CD8-positive, alpha-beta memory T cell (primary cell): ENCODE measurements at places on chromosomes 13 and 19.
A peak's percentile ranks its signal among the peaks of the same experiment; 100 is the strongest.

GRCh38 chr13:110887597-110888333 is 27.1 kb downstream of the ANKRD10 start:
- H3K36me3 ChIP-seq: peaks cover 2% of the 10 kb centered on the region
- H3K27me3 ChIP-seq: no peaks in the 10 kb centered on the region

GRCh38 chr19:38197937-38198704 is 25.9 kb downstream of the DPF1 start:
- H3K4me3 ChIP-seq: no peak overlapping the region
- no peaks in the 10 kb centered on the region for H3K36me3 ChIP-seq
- H3K27me3 ChIP-seq: no peaks in the 10 kb centered on the region
- H3K4me1 ChIP-seq: no peaks in the 10 kb centered on the region

- no peaks in the 10 kb centered on the region for H3K27me3 ChIP-seq
- no peak overlapping the region for H3K4me3 ChIP-seq
- no peaks in the 10 kb centered on the region for H3K4me1 ChIP-seq
- DNase-seq: no peak
Measured at GRCh38 chr13:111862836-111863815, 203.8 kb upstream of the SOX1 start.

DNA sequence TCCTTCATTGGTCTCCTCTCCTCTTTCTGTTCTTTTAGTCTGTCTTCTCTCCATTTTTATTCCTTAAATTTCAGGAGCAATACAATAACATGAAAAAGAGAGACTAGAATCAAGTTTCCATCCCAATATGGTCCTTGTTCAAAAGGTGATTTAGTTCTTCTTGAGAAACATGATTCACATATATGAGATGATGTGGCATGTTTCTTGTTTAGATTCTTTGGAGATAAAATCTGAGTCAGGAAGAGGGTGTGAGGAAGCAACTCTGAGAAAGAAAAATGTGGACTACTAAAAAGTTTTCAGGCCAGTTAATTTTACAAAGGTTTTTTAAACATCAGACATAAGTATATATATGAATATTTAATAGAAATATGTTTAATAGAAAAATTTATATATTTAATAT is 231.4 kb downstream of the OXGR1 start:
- H3K27me3 ChIP-seq: no peaks in the 10 kb centered on the region
- H3K4me1 ChIP-seq: no peaks in the 10 kb centered on the region
- DNase-seq: no peak
- no peak overlapping the region for H3K27ac ChIP-seq
- H3K4me3 ChIP-seq: no peak overlapping the region

DNA sequence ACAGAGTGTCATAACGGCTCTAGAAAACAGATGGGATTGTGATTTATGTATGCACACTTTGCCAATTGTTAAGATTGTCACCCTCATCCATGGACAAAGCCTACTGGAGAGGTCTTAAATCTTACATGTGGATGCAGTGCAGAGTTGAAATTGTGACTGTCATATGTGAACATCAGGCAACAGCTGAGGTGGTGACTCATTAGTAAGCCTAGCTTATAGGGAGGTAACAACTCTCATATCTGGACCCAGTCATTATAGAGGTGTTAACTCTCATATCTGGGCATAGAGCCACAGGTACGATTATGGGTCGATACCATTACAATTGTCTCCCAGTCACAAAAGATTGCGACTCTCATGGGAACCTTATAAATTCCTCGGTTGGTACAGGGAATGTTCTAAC is 29.8 kb upstream of the ZNF254 start:
- H3K27ac ChIP-seq: no peak overlapping the region
- no peaks in the 10 kb centered on the region for H3K27me3 ChIP-seq
- no peaks in the 10 kb centered on the region for H3K4me1 ChIP-seq

DNA sequence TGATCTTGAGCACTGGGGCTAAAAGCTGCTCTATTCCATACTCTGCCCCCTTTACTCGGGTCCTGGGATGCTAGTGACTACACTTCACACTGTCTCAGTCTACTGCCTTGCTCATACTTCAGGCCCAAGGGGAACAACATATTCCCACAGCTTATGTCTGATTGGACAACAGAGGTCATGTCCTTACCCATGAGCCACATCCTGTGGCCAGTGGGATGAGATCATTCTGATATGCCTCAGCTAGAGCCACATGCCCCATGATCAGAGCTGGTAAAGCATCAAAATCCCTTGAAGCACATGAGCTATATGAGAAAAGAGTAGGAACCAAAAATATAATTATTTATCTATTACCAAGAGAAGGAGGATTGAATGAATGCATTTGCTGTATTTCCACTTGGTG is 290.1 kb upstream of the TSHZ3 start:
- no peak overlapping the region for H3K4me3 ChIP-seq
- no peaks in the 10 kb centered on the region for H3K36me3 ChIP-seq
- H3K4me1 ChIP-seq: no peaks in the 10 kb centered on the region
- no peak overlapping the region for H3K27ac ChIP-seq

GRCh38 chr19:13833330-13834243 is 38.3 kb downstream of the ZSWIM4 start:
- DNase-seq: peak; percentile 91
- peak overlapping the region; percentile 59 for H3K27ac ChIP-seq
- no peaks in the 10 kb centered on the region for H3K27me3 ChIP-seq
- no peaks in the 10 kb centered on the region for H3K36me3 ChIP-seq
- H3K4me1 ChIP-seq: peaks cover 45% of the 10 kb centered on the region

GRCh38 chr13:25069911-25070310 is 26.0 kb upstream of the PABPC3 start:
- no peaks in the 10 kb centered on the region for H3K4me1 ChIP-seq
- no peak overlapping the region for H3K4me3 ChIP-seq
- no peak for DNase-seq
- no peaks in the 10 kb centered on the region for H3K36me3 ChIP-seq
- H3K27me3 ChIP-seq: no peaks in the 10 kb centered on the region
- no peak overlapping the region for H3K27ac ChIP-seq

DNA sequence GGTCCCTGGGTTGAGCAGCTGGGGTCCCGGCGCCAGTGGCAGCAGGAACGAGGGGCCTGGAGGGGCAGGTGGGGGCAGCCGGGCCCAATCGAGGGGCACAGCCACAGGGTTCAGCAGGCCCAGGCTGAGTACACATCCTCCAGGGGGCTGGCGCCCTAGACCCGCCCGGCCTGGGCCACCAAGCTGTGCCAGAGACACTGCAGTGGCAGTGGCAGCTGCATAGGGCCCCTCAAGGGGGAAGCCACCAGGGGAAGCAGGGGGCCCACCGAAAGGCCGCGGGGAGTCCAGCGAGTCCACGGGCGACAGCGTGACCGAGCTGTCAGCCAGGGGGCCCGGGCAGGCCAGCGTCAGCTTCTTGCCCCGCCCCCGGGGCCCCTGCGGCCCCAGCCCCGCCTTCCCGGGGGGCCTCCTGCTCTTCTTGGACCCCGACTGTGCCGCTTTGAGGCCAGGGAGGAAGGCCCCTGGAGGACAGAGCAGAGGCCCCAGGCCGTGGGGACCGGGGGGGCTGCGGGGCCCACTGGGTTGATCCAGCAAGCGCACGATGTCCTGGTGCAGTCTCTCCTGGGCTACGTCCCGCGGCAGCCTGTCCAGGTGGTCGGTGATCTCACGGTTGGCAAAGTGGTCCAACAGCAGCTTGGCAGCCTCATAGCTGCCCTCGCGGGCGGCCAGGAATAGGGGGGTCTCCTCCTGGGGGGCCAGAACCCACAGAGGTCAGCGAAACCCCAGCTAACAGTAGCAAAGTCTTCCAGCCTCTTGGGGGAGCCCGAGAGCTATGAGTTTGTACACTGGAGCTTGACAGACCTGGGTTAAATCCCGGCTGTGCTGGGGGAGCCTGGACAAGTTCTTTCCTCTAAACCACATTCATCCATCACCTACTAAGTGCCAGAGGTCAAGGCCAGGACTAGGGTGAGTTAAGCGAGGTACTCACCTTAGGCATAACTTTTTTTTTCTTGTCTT is 39.5 kb downstream of the NOTCH3 start:
- H3K27me3 ChIP-seq: no peaks in the 10 kb centered on the region
- H3K4me3 ChIP-seq: no peak overlapping the region
- H3K27ac ChIP-seq: no peak overlapping the region
- no peak for DNase-seq
- no peaks in the 10 kb centered on the region for H3K4me1 ChIP-seq
- H3K36me3 ChIP-seq: no peaks in the 10 kb centered on the region

DNA sequence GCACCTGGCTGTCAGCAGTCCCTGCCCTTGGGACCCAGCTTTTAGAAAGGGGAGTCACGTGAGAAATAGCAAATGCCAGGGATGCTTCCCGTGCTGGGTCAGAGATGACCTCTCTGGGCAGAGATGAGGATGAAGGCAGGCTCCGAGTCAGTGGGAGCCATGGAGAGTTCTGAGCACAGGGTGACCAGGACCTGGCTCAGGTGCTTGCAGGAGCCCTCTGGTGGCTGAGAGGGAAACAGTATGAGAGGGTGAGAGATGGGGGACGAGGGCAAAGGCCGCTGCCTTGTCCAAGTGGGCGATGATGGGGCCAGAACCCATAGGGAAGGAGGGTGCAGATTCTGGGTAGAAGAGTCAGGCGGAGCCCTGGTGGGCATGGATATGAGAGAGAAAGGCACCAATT is 15.8 kb downstream of the TMED1 start:
- no peak for DNase-seq
- H3K36me3 ChIP-seq: peaks cover 27% of the 10 kb centered on the region
- H3K27ac ChIP-seq: no peak overlapping the region
- no peaks in the 10 kb centered on the region for H3K4me1 ChIP-seq

DNA sequence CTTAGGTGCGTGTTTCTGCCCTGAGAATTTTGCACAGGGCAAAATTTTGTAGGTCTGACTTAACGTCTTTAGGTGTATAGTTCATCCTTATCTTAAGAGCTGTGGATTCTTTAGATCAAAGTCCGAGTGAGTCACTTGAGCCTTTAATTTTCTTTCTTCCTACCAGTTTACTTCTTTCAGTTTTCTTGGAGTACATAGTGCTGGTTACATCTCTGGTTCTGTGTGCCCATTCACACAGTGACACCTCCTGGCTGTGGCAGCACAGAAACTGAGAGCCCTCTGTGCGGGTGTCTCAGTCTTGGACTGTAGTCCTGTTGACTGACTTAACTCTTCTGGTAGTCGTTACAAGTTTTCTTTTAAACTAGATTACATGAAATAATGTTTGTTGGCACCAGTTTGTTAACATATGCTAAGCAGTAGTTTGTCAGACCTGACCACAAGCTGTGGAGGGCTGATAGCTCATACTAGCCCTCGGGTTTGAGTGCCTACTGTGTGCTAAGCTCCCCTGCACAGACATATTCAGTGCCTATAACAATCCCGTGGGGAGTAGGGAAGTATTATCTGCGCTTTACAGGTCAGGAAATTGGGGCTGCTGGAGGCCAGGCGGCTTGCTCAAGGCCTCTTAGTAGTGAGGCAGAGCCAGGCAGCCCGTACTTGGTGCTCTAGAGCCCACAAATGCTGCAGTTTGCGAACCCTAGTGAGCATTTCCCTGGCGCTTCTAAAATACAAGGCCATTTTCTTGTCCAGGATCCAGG is 1.6 kb downstream of the GATAD2A start:
- H3K27me3 ChIP-seq: no peaks in the 10 kb centered on the region
- H3K27ac ChIP-seq: peak overlapping the region; percentile 75
- no peaks in the 10 kb centered on the region for H3K36me3 ChIP-seq
- H3K4me1 ChIP-seq: peaks cover 60% of the 10 kb centered on the region

GRCh38 chr13:27283906-27284493 is 13.4 kb downstream of the RASL11A start:
- no peak overlapping the region for H3K4me3 ChIP-seq
- no peaks in the 10 kb centered on the region for H3K36me3 ChIP-seq
- H3K27me3 ChIP-seq: no peaks in the 10 kb centered on the region
- H3K27ac ChIP-seq: no peak overlapping the region
- no peak for DNase-seq
